Mammary epithelial cell (primary cell): ENCODE measurements at places on chromosomes 11 and 22.

DNA sequence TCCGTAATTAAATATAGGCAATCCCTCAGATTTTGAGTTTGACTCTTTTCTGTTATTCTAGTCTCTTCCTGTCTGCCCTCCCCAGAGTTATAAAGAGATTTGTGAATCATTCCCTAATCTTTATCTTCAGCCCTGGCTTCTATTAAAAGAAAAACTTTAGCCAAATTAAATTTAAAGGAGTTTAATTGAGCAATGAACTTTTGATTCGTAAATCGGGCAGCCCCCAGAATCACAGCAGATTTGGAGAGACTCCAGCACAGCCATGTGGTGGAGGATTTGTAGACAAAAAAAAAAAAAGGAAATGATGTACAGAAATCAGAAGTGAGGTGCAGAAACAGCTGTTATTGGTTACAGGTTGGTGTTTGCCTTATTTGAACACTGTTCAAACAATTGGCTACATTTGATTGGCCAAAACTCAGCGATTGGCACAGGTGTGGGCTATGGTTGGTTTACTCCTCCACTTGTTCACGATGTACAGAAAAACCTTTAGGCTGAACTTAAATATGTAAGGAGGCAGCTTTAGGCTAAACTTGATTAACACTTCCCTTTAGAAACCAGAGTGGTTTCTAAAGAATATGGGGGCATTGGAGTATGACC is 2.3 kb upstream of the ALKBH8 start:
- no peak for DNase-seq

GRCh38 chr22:41248314-41248713 is 7.6 kb upstream of the CHADL start:
- no peak for DNase-seq

DNA sequence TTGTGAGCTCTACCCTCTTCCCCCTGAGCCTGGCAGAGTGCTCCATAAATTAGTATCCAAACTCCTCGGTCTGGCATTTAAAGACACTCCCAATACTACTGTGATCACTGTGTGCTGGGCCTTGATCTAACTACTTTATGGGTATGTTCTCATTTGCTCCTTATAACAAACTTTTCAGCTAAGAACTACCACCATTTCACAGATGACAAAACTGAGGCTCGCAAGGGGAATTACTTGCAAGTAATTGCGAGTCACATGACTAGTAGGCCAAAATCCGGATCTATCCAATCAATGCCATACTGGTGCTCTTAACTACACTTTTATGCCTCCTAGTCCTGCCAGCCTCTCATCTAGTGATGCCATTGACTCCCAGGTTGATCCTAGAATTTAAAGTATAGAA is 3.6 kb downstream of the THOC5 start:
- DNase-seq = no peak

GRCh38 chr11:117905524-117905923 is 23.7 kb downstream of the TMPRSS13 start:
- DNase-seq = no peak

DNA sequence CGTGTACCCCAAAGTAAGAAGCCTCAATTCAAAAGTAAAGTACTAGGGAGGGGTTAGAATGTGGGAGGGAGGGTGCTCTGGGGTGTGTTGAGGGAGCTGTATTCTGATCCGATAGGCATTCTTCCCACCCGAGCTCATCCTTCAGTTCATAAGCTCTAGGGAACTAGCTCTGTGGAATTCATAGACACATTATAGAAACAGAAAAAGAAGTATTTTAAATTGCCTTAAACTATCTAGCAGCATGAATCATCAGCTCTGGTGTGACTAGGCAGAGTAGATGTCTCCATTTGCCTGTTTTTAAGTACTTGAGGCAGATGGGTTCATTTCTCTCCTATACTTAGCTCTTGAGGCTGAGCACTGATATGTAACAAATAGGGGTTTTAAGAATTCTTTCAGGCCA is 7.3 kb upstream of the SGSM3 start:
- no peak for DNase-seq

DNA sequence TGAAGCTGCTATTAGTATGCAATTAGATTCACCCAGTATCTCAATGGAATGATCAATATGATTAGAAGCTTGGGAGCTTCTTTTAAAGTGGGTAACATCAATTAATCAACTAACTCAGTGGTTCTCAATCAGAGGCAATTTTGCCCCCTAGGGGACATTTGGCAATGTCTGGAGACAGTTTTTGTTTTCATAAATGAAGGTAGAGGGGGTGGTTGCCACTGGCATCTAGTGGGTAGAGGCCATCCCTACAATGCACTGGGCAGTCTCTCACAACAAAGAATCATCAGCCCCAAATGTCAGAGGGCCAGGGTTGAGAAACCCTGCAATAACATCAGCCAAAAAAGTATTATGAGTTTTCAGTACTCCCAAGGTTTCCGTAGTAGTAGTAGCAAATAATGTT is 5.9 kb upstream of the AMOTL1 start:
- no peak for DNase-seq

GRCh38 chr11:111229604-111230003 is 15.9 kb upstream of the POU2AF2 start:
- DNase-seq = no peak

DNA sequence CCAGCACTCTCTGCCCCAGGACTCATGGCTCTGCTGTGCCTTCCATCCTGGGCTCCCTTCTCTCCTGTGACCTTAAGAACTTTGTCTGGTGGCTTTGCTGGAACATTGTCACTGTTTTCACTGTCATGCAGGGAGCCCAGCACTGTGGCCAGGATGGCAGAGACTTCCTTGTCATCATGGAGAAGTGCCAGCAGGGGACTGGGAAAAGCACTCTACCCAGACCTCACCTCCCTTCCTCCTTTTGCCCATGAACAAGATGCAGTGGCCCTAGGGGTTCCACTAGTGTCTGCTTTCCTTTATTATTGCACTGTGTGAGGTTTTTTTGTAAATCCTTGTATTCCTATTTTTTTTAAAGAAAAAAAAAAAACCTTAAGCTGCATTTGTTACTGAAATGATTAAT is 2.9 kb upstream of the TTC36 start:
- DNase-seq = no peak

DNA sequence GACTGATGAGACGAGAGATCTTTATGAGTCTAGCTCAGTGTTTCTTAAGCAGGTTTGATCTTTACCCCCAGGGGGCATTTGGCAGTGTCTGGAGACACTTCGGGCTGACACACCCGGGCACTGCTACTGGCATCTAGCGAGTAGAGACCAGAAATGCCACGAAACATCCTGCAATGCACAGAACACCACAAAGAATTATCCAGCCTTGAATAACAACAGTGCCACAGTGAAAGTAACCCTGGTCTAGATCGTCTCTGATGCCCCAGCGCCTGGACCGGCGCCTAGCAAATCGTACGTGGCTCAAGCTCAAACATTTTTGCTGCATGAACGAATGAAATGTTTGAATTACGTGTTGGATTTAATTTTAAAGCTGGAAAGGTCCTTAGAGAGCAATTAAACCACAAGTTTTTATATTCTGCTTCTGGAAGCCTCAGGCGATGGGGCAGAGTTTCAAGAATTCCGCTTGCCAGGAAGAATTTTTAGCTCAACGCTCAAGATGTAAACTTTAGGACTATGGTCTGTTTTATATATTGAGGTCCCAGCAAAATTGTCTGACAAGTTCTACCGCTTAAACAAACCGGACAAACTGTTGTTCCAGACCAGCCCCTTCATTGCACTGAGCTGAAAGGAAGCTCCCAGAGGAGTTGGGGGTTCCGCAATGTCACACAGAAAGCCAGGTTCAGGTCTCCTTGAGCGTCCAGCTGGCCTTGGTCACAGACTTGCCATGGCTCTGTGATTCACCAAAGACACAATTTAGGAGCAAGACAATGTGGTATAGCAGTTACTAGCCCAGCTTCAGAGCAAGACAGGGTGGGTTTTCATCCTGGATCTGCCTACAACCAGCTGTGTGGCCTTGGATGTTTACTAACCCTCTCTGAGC is 44.2 kb upstream of the SMTN start:
- DNase-seq = peak; percentile 67

DNA sequence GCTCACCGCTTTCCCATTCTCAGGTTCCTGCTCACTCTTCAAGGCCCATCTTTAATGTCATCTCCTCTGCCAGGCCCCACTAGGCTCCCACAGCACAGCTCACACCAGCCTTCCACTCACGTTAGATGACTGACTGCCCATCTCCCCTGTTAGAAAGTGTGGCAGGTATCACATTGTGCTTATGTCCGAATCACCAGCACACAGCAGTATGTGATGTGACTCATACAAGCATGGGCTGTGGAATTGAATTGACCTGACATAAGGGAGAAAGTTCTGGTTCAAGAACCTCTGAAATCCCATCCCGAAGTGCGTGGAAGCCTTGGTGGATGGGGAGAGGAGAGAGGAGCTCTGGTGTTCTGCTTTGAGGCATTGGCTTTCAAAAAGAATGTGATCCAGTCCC is 6.5 kb downstream of the VSTM5 start:
- DNase-seq = peak; percentile 21

- no peak for DNase-seq
Measured at GRCh38 chr11:119384332-119384731, 2.8 kb upstream of the USP2 start.

DNA sequence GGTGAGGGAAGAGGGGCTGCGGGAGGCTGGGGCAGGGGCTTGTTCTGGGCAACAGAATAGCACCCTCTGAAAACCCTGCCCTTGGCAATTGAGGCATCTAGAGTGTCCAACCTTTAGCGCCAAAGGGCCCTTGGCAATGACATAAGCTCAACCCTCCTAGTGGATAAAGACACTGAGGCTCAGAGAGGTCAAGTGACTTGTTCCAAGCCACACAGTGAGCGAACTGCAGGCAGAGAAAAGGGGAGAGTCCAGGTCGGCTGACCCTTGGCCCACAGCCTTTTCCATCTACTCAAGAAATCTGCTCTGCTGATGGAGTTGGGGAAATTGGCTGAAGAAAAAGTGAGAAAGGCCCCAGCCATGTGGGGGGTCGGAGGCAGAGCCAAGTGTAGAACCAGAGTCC is 2.9 kb downstream of the SEC14L2 start:
- DNase-seq = no peak

GRCh38 chr11:119964136-119965025 is 173.5 kb downstream of the TRIM29 start:
- peak; percentile 36 for DNase-seq

GRCh38 chr22:32531931-32532819 is 57.6 kb downstream of the FBXO7 start:
- DNase-seq = peak; percentile 84

DNA sequence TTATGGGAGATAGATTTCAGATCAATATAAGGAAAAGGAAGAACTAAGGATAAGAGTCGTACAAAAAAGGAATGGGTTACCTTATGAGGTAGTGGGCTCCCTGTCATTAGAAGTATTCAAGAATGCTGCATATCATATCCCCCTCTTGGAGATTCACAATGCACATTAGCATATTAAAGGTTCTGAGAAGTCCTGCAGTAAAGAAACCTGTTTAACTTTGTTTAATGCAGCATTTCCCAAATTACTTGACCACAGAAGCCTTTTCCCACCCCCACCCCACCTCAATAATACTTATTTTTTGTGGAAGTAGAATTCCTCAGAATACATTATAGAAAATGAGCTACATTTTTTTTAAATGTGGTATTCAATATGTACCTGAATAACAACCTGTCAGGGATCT is 30.9 kb downstream of the PHF21A start:
- DNase-seq = no peak
